ENCODE measurements at places on chromosomes 3 and 15.

- no peak for DNase-seq
These were observed 186.5 kb downstream of the TUSC7 start for GRCh38 chr3:116896116-116896515.

- DNase-seq, result no peak
These were observed 144.0 kb upstream of the MEF2A start for GRCh38 chr15:99421758-99422157.

DNA sequence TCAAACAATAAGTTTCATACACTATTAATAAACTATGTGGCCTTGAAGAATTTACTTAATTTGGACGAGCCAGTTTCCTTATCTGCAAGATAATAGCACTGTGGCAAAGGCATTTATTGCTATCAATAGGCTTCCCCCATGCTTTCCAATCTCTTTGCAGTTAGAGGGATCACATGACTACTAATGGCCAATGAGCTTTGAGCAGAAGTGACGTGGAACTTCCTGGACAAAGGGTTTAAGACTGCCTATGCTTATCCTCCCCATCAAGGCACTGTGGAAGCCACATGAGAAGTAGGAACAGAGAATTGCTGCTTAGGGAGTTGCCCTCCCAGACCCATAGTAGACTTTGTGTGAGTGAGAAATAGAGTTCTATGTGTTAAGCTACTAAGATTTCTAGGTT is 16.7 kb upstream of the ZMAT3 start:
- no peak for DNase-seq

GRCh38 chr3:169659820-169660674 is 3.5 kb downstream of the MECOM start:
- DNase-seq, result no peak

- DNase-seq, result no peak
These were observed 7.3 kb downstream of the CCR5AS start for GRCh38 chr3:46399557-46399956.

GRCh38 chr15:44066211-44066827 is 128.8 kb downstream of the FRMD5 start:
- peak; percentile 53 for DNase-seq

DNA sequence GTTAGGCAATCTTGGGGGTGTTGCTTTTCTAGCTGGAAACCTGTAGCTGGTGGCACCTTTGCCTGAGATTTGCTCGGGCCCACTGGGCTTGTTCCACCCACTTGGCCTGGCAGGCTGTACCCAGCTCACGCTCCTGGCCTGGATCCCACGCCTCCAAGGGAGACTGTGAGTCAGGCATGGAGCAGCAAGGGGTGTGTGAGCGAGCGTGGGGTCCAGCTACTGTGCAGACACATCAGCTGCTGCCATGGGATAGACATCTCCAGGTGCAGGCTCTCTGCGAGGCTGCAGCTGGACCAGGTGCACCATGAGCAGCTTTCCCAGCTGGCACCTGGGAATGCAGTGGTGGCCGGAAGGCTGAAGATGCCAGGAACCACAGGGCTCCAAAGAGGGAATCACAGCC is 36.0 kb downstream of the NR1D2 start:
- no peak for DNase-seq

DNA sequence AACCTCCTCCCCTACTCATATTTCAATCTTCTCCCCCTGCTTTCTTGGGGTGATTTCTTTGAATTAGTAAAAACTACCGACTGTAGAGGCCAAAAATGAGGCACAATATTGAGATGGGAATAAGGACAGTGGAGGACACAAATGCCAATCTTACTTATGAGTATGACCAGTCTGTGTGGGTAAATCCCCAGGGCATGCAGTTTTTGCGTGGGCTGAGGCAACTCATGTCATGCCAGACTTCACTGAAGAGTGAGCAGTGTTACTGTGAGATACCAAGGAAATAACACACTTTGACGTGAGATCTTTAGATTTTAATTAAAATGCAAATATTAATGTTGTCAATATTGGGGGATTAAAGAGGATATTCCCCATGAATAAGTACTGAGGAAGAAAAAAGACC is 254.3 kb upstream of the ICE2 start:
- no peak for DNase-seq

GRCh38 chr3:123313889-123314288 is 112.1 kb downstream of the SEC22A start:
- no peak for DNase-seq

GRCh38 chr3:160486459-160486869 is 36.9 kb upstream of the TRIM59 start:
- DNase-seq, result no peak

- DNase-seq, result no peak
These were observed 494 bp downstream of the CPLX3 start for GRCh38 chr15:74826921-74827320.

GRCh38 chr15:86877171-86877631 is 797.5 kb downstream of the AGBL1 start:
- no peak for DNase-seq

GRCh38 chr3:73768524-73769308 is 144.0 kb upstream of the PDZRN3 start:
- no peak for DNase-seq

DNA sequence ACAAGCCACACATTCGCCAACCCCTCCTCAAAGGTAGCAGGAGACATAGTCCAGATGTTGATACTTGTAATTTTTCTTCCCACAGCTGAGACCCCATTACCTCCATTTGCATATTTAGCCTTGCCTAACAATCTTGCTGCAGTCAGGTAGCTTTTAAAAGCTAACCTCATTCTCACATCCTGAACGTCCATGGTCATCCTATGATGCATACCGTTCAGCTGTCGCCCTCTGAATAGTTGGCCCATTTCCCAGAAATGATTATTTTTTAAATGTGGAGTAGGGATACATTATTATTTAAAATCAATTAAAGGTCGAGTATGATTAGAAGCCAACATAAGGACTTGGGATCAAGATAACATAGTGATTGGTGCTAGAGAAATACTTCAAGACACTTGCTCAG is 165.0 kb downstream of the MEX3B start:
- DNase-seq, result no peak

DNA sequence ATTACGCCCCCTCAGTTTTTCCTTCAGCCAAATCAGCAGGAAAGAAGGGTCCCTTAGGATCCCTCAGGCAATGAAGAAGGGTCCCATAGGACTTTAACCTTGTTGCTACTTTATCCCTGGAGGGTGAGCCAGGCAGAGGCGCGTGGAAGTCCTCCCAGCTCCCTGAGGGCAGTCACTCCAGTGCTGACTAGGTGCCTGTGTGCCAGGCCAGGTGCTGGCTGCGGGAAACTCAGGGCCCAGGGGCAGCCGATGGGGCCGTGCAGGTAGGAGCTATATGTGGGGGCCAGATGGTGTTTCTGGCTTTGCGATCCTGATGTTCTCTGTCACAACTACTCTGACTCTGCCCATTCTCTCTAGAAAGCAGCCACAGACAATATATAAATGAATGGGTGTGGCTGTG is 42.8 kb upstream of the IQSEC1 start:
- DNase-seq, result no peak

GRCh38 chr15:84734794-84735479 is 13.5 kb upstream of the ZNF592 start:
- DNase-seq, result no peak

- DNase-seq, result no peak
These were observed 42.2 kb upstream of the RASGRF1 start for GRCh38 chr15:79132770-79133169.

GRCh38 chr3:159765030-159765859 is 223.4 kb upstream of the IL12A start:
- no peak for DNase-seq

DNA sequence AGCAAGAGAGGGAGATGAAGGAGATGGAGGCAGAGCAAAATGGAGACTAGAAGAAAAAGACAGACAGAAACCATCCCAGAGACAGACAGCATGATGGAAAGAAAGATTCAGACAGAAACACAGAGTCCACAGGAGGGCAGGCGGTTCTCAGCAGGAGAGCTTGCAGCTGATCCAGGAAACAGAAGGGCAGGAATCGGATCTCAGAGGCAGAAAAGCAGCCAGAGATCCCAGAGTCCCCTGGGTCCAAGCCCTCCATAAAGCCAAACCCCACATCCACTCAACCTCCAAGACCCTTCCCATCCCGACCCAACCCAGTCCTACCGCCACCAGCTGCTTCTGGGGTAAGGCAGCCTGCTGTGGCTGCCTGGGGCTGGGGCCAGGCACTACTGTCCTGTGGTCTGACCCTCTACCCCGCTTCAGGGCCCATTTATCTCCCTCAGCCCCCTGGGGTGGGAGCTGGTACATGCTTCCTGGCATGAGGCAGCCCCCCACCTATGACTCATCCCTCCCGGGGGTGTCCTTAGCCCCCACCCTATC is at the start of gene UCN2:
Gene UCN2 (minus strand): TSS at position 400 of the 537 bp plus-strand sequence. CDS start 657 bp downstream, outside the sequence.
- DNase-seq, result no peak

Measured in stimulated activated CD4-positive, alpha-beta T cell treated with anti-CD3 and anti-CD28 coated beads, Interleukin-4, amount 100 ng/mL, for 48 hours (primary cell).